ENCODE measurements at places on chromosomes 7 and 10. TPM values are rescaled to one million over a fixed set of nuclear protein-coding genes. Genes with fewer than 3 reads are reported as not detected.

GRCh38 chr10:101014966-101015581, 15.5 kb downstream of the LZTS2 start:
- no peak overlapping the region for H3K27ac ChIP-seq
- peaks cover 7% of the 10 kb centered on the region for H3K27me3 ChIP-seq
- no peaks in the 10 kb centered on the region for H3K36me3 ChIP-seq
- H3K4me1 ChIP-seq = peaks cover 17% of the 10 kb centered on the region
- no peak overlapping the region for H3K4me3 ChIP-seq
- no peak for DNase-seq

- peak; percentile 4 for DNase-seq
- H3K4me1 ChIP-seq = peaks cover 9% of the 10 kb centered on the region
- no peaks in the 10 kb centered on the region for H3K36me3 ChIP-seq
- no peak overlapping the region for H3K4me3 ChIP-seq
These were observed 84.7 kb downstream of the SNX10 start for GRCh38 chr7:26376175-26376917.

GRCh38 chr7:7099584-7100014, 82.7 kb upstream of the C1GALT1 start:
- peak overlapping the region; percentile 61 for H3K27ac ChIP-seq
- H3K4me3 ChIP-seq = no peak overlapping the region
- H3K36me3 ChIP-seq = no peaks in the 10 kb centered on the region
- H3K4me1 ChIP-seq = peaks cover 8% of the 10 kb centered on the region
- H3K27me3 ChIP-seq = no peaks in the 10 kb centered on the region

DNA sequence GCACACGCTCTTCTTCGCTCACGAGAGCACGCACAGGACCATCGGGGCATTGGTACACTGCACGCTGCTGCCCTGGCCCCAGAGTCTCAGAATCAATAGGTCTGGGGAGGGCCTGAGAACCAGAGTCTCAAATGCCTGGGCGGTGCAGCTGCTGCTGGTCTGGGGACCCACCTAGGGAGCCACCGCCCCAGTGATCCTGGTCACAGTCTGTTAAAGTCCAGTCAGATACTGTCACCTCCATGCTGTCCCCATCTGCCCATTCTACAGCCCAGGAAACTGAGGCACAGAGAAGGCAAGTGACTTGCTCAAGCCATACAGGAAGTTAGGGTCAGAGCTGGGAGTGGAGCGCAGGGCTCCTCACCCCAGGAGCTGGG, 38.0 kb downstream of the ZCCHC24 start:
- no peaks in the 10 kb centered on the region for H3K36me3 ChIP-seq
- H3K4me1 ChIP-seq = peaks cover 81% of the 10 kb centered on the region
- DNase-seq = no peak
- no peak overlapping the region for H3K27ac ChIP-seq
- H3K4me3 ChIP-seq = no peak overlapping the region

DNA sequence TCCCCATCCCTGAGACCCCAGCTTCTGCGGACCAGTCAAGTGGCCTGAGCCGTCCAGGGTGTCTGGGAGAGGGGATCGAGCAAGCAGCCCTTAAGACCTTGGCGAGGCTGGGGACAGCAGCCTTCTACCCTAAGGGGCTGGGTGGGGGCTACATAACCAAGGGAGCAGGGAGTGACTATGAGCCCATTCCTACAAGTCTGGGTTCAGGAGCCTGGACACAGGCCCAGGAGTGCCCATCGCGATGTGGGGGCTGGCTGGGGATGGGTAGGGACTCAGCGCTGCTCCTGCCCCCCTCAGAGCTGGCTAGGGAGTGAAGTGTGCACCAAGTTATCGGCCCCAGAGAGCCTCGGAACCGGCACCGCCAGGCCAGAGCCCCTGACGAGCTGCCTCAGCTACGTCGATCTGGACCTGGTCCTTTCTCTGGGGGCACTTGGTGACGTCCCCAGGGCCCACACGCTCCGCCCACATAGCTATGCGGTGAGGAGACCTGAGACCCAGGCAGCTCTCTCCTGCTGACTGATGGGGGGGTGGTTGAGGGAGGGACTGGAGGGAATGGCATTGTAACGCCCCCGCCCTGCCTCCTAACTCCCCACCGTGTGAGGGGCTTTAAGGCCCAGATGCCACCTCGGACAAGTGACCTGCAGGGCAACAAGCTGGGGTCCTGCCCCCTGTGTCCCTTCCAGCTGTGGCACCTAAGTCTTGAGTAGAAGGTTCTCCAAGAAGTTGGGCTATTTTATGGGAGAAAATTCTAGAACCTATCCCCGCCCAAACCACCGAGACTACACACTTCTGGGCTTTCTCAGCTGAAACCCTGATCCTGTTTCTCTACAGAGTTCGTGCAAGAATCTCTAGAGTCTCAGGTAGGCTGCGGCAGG, 2.5 kb downstream of the SAP25 start:
- no peak overlapping the region for H3K27ac ChIP-seq
- H3K36me3 ChIP-seq = peaks cover 16% of the 10 kb centered on the region
- no peak overlapping the region for H3K4me3 ChIP-seq
- no peak for DNase-seq
- no peaks in the 10 kb centered on the region for H3K27me3 ChIP-seq
- peaks cover 18% of the 10 kb centered on the region for H3K4me1 ChIP-seq

DNA sequence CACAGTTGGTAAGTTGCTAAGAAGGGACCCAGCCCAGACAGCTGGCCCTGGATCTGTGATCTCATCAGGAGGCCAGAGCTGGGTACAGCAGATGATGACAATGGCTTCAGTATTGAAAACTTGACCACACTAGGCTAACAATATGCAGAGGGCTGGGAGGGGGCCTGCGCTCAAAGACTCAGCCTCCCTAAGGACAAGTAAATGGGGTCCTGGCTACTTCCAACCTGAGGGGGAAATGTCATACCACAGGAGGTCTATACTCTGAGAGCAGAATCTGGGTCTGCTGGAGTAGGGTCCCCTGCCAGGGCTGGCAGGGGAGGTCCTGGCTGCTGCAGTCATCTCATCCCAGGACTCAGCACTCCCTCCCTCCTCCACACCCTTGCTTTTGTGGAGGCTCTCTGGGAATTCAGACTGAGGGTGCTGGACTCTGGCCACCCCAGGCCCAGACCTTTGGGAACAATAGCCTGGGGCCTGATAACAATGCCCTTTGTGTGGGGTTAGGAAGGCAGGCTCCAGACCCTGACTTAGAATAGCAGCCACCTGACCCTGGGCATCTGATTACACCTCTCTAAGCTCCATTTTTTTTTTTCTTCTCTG, 1.4 kb downstream of the FXYD4 start:
- H3K27ac ChIP-seq = no peak overlapping the region
- DNase-seq = no peak
- no peaks in the 10 kb centered on the region for H3K36me3 ChIP-seq
- H3K4me1 ChIP-seq = no peaks in the 10 kb centered on the region
- H3K27me3 ChIP-seq = no peaks in the 10 kb centered on the region
- no peak overlapping the region for H3K4me3 ChIP-seq

GRCh38 chr7:135322571-135323340, 89.1 kb downstream of the STRA8 start:
- peaks cover 3% of the 10 kb centered on the region for H3K4me1 ChIP-seq
- no peak overlapping the region for H3K4me3 ChIP-seq
- no peaks in the 10 kb centered on the region for H3K36me3 ChIP-seq
- no peaks in the 10 kb centered on the region for H3K27me3 ChIP-seq
- DNase-seq = no peak

DNA sequence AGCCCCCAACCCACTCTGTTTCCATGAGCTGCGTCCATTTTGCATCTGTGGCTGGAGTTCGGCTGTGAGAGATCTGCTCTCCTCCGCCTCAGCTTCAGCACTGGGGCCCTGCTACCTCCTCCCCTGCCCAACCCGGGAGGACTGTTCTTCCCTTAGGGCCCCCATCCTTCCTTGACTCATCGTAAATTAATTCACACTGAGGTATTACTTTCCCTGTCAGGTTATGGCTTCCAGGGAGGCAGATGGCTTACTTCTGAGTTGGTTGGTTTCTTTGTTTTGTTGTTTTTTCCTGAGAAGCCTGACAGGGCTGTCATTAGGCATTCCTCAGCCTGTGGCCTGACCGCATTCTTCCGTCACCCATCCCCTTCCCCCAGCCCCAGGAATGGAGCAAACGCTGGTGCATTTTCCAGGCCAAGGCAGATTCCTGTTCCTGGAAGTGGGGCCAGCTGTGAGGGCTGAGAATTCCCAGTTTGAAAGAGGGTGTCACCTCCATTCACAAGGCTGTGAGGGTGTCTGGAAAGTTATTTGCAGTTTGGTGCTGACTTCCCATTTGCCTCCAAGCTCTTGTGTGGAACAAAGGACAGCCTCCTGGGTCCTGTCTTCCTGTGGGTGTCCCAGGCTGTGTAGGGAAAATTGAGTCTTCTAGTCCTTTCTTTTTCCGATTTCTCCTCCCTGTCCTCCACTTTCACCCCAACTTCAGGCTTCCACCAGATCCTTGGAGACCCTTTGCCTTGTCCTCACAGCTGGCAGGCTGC, 11.7 kb downstream of the CPA5 start:
- no peaks in the 10 kb centered on the region for H3K27me3 ChIP-seq
- peak overlapping the region; percentile 88 for H3K27ac ChIP-seq
- no peak overlapping the region for H3K4me3 ChIP-seq
- H3K4me1 ChIP-seq = peaks cover 20% of the 10 kb centered on the region

DNA sequence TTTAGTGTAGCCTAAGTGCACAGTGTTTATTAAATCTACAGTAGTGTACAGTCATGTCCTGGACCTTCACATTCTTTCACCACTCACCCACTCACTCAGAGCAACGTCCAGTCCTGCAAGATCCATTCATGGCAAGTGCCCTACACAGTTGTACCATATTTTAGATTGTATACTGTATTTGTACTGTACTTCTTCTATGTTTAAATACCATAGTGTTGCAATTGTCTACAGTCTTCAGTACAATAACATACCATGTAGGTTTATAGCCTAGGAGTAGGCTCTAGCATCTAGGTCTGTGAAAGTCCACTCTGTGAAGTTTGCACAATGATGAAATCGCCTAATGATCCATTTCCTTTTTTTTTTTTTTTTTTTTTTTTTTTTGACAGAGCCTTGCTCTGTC, 12.0 kb downstream of the EEPD1 start:
- H3K4me1 ChIP-seq = peaks cover 3% of the 10 kb centered on the region
- no peaks in the 10 kb centered on the region for H3K36me3 ChIP-seq
- no peak for DNase-seq
- no peak overlapping the region for H3K27ac ChIP-seq
- H3K27me3 ChIP-seq = no peaks in the 10 kb centered on the region

- peaks cover 5% of the 10 kb centered on the region for H3K4me1 ChIP-seq
- no peaks in the 10 kb centered on the region for H3K36me3 ChIP-seq
- H3K27me3 ChIP-seq = no peaks in the 10 kb centered on the region
These were observed 204.5 kb upstream of the CDCA7L start for GRCh38 chr7:22150221-22150620.

DNA sequence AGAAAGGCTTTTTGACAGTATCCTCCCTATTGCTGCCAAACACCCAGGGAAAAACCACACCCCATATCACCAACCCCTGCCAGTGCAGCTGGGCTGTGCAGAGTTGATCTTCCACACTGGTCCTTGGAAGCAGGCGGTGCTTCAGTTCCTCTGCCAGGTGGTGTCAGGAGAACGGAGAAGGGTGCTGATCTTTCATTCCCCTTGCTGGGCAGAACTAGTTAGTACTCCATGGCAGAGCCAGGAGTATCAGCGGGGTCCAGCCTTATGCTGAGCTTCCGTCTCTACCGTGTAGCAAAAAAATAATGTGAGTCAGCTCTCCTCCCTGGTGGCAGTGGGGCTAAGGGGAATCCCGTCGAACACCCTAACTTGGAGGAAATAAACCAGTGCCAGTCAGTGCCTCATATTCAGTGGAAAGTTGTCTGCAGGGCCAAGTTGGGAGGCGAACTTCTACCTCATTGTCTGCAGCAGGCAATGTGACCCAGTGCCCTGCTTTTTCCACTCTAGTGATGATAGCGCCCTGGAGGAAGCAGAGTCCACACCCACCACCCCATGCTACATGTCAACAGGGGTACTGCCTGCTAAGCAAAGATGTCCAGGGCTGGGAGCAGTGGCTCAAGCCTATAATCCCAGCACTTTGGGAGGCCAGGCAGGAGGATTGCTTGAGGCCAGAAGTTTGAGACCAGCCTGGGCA, 175.4 kb downstream of the AUTS2 start:
- no peak overlapping the region for H3K4me3 ChIP-seq
- no peak overlapping the region for H3K27ac ChIP-seq
- H3K36me3 ChIP-seq = no peaks in the 10 kb centered on the region

- no peak overlapping the region for H3K27ac ChIP-seq
- no peaks in the 10 kb centered on the region for H3K27me3 ChIP-seq
These were observed 3.8 kb upstream of the DUSP5 start for GRCh38 chr10:110493832-110494426.

DNA sequence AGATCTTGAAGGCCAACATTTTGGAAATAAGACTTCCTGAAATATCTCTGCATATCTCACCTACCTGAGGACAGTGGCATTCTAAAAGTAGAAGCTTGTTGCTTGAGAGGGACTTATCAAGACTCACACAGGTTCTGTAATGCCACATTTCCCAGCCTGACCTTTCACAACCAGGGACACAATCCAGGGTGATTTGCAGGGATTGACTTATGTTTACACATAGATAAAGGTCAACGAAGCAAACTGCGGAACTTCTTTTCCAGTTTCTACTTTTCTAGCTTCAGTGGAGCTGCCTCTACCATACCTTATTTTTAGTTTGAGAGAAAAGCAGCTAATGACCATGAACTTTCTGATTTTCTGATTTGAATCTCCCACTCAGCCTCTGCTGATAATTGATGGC, 148.7 kb downstream of the SLC16A9 start:
- H3K27me3 ChIP-seq = no peaks in the 10 kb centered on the region
- no peak for DNase-seq
- peaks cover 10% of the 10 kb centered on the region for H3K4me1 ChIP-seq
- no peak overlapping the region for H3K27ac ChIP-seq
- H3K36me3 ChIP-seq = no peaks in the 10 kb centered on the region
- no peak overlapping the region for H3K4me3 ChIP-seq

- H3K27ac ChIP-seq = no peak overlapping the region
- peak; percentile 5 for DNase-seq
- no peak overlapping the region for H3K4me3 ChIP-seq
- H3K36me3 ChIP-seq = no peaks in the 10 kb centered on the region
- no peaks in the 10 kb centered on the region for H3K27me3 ChIP-seq
- H3K4me1 ChIP-seq = peaks cover 31% of the 10 kb centered on the region
These were observed 559 bp downstream of the VWC2 start for GRCh38 chr7:49773936-49774458.

GRCh38 chr10:132593389-132593788, 55.8 kb downstream of the INPP5A start:
- no peak for DNase-seq
- no peak overlapping the region for H3K27ac ChIP-seq
- H3K4me1 ChIP-seq = peaks cover 6% of the 10 kb centered on the region
- no peak overlapping the region for H3K4me3 ChIP-seq
- no peaks in the 10 kb centered on the region for H3K36me3 ChIP-seq
- no peaks in the 10 kb centered on the region for H3K27me3 ChIP-seq

OR6B1 gene
- not detected for total RNA-seq

PALD1 gene
- total RNA-seq = 28.2 TPM

RAMP3 gene
- 58.9 TPM for total RNA-seq

Measured in thyroid gland (tissue), 4 donors.